Activated CD4-positive, CD25-positive, alpha-beta regulatory T cell treated with anti-CD3 and anti-CD28 coated beads, Interleukin-2, amount 50 U/mL, for 24 hours (primary cell): ENCODE measurements at places on chromosomes 12 and 14.

DNA sequence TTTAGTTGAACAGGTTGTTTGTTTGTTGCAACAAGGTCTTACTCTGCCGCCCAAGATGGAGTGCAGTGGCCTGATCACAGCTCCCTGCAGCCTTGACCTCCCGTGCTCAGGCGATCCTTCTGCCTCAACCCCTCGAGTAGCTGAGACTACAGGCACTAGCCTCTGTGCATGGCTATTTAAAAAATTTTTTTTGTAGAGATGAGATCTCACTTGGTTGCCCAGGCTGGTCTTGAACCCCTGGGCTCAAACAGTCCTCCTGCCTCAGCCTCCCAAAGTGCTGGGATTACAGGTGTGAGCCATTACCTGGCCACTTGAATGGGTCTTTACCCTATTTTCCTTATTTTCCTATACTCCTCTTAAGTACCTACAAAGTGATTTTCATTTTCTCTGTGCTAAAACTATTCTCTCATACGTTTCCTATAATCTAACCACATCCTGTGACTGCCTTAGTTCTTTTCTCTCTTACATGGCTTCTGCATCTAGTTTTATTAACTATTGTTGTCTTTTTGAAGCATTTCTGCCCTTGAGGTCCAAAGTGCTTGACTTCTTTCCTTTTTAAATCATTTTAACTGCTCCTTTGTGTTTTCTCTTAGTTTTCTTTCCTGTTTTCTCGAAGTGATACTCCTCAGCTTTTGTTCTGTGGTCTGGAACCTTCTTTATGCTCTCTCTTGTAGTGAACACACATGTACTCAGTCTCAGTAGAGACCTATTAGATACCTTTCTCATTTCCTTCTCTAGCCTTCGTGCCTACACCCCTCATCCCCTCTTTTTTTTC is 14.1 kb downstream of the GPX2 start:
- peak; percentile 63 for ATAC-seq

GRCh38 chr12:12486661-12487240 is 75.9 kb downstream of the DUSP16 start:
- ATAC-seq, result peak; percentile 11

- ATAC-seq, result no peak
Measured at GRCh38 chr14:58191763-58192601, 8.0 kb upstream of the ACTR10 start.

DNA sequence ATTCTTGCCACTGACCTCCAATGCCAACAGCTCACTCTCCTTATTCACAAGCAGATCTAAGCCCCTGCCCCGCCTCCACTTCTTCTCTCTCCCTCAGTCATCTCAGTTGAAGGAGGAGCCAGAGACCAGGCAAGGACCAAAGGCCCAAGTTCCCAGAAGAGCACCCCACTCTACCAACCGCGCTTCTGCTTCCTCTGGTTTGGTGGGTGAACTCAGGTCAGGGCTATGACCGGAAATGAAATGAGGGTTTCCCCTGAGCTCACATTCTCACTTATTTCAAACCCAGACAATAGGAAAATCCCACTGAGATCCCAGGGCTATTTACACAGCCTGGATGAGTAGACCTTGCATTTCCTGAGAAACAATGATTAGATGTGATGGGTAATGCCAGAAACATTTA is 9.9 kb downstream of the DPF3 start:
- ATAC-seq, result no peak

- ATAC-seq, result no peak
Measured at GRCh38 chr12:122868471-122869177, 27.3 kb downstream of the VPS37B start.

GRCh38 chr12:122747224-122748135 is 5.1 kb upstream of the DENR start:
- ATAC-seq, result no peak

DNA sequence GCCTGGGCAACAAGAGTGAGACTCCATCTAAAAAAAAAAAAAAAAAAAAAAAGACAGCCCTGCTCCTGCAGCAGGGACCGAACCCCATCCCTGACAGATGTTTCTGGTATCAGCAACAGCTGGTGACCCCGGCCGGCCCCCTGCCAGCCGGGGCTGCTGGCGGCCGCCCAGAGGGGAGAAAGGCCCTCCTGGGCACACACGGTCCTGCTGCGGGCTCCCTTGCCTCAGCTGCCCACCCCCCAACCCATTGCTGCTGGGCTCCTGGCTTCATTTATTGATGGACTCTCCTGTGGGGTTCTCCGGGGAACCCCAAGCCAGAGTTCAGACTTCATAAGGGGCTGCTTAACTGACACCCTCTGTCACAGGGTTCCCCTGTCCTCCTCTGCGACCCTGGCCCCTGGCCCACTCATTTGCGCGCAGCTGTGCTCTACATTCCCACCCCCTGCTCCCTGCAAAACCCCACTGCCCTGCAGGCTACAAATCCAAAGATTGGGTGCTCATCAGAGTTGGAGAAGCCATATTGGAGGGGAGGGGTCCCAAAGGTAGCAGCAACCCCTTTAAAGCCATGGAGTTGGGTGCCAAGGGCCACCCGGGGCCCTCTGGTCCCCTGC is 103.6 kb upstream of the RTL1 start:
- ATAC-seq, result no peak

- ATAC-seq, result no peak
Measured at GRCh38 chr12:122215771-122216170, 10.1 kb downstream of the DIABLO start.

- no peak for ATAC-seq
Measured at GRCh38 chr14:100770046-100770445, 43.4 kb downstream of the DLK1 start.

GRCh38 chr12:15689751-15690191 is 99.4 kb downstream of the EPS8 start:
- ATAC-seq, result no peak

- no peak for ATAC-seq
Measured at GRCh38 chr14:103542605-103543088, 13.7 kb downstream of the TRMT61A start.

GRCh38 chr12:23758608-23759007 is 190.9 kb downstream of the SOX5 start:
- ATAC-seq, result no peak
